NCI-H2029 (cell line): ENCODE measurements at places on chromosomes 12 and 14.

DNA sequence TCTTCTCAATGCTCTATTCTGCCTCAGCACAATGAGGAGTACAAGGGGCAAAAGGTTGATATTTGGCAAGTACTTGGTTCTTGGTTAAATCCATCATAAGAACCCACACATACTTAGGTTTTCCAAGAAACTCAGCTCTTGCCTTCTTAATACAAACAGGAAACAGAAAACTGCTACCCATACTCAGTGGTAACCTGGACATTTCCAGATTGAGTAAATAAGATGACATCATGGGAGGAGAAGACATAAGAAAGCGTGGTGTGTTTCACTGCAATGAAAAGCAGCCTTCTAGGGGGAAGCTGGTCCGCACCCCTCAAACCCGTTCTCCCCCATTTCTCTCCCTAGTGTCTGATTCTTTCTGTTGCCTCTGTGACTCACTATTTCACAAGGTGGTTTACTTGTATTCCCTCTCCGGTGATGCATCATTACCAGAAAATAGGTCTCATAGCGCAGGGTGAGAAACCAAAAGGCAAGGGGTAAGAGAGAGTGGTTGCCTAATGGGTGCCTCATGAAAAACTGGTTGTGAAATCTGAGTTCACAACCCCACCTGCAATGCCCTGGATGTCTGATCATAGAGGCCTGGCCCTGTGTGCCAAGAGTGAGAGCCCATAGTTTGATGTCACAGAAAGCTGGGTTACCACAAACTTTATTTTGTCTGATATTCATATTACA, 326.5 kb upstream of the TBX3 start:
- DNase-seq = no peak

- no peak for DNase-seq
Observed at GRCh38 chr14:31961896-31962295, 115.2 kb upstream of the ARHGAP5 start.

- peak; percentile 14 for DNase-seq
Observed at GRCh38 chr12:54370171-54370730, 6.0 kb upstream of the GPR84 start.

- no peak for DNase-seq
Observed at GRCh38 chr12:97560786-97561618, 98.4 kb downstream of the RMST start.

GRCh38 chr14:99730876-99731546, 46.9 kb downstream of the CYP46A1 start:
- DNase-seq = no peak

DNA sequence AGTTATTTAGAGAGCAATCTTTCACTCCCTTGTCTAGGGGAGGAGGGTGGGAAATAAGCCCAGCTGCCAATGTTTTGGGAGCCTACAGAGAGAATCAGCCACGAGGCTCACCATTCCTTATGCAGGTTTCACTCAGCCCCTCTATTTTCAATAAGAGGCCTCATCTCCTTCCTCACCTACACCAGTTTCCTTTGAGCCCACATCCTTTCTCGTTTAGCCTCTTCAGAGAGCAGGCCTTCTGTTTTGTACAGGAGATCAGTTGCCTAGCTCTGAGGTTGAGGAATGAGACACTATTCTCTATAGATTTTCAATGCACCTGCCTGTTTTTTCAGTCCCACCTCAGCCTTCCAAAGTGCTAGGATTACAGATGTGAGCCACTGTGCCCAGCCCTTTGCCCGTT, 17.9 kb downstream of the SNAPC1 start:
- no peak for DNase-seq

- DNase-seq = no peak
Observed at GRCh38 chr12:112998987-112999767, 20.9 kb downstream of the OAS2 start.

DNA sequence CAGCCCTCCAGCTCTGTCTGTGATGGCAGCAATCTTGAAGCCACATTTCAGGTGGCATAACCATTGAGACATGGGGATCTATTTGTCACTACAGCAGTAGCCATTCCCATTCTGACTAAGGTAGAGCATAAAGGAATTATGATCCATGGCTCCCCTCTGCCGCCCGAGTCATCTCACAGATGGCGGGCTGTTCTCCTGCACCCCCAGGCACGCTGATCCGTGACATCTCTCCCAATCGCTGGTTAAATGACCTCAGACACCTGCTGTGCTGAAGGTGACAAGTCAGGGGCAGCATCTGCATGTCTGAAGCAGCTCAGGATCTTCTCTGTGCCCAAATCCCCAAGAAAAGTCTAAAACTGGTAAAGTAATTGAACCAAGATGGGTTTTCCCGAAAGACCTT, 124.3 kb downstream of the ZFP36L1 start:
- DNase-seq = no peak

GRCh38 chr14:63174760-63175191, 29.5 kb upstream of the RHOJ start:
- DNase-seq = peak; percentile 7

DNA sequence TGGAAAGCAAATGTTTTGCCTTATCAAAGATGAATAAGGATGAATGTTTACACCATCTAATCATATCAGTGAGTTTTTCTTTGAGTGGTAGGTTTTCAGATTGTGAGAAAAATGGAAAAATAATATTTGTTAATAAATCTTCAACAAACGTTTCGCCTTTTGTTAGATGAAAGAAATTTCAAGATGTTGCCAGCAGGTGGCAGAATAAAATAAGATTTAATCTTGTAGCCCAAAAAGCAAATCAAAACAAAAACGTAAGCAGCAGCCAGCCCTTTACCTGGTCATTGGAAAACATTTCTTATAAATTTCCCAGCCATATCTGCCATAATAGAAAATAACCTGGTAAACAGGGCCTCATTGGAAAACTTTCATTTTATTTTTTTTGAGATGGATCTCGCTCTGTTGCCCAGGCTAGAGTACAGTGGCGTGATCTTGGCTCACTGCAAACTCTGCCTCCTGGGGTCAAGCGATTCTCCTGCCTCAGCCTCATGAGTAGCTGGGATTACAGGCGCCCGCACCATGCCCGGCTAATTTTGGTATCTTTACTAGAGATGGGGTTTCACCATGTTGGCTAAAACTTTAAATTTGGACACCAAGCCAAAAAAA, 15.4 kb upstream of the TMEM120B start:
- DNase-seq = peak; percentile 64

GRCh38 chr12:58044966-58045365, 103.6 kb downstream of the ATP23 start:
- DNase-seq = no peak

GRCh38 chr12:92468358-92469020, 234.3 kb upstream of the PLEKHG7 start:
- DNase-seq = no peak

DNA sequence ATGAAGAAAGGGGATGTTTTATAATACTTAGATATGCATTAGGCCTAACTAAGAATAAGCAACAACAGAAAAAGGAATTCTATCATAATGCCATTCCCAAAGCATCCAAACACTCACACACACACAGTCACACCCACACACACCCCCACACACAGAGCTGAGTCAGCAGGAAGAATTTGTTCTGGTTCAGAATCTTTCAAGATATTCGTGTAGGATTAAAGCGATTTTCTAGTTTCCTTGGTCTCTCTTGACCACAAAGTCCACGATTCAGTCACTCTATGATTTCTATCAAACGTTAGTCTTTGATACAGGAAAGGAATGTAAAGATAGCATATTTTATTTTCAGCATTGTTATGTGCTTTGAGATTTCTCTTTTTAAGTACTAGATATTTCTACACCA, 382.6 kb upstream of the DCN start:
- DNase-seq = no peak

GRCh38 chr12:130184404-130185090, 22.3 kb downstream of the FZD10 start:
- DNase-seq = no peak

DNA sequence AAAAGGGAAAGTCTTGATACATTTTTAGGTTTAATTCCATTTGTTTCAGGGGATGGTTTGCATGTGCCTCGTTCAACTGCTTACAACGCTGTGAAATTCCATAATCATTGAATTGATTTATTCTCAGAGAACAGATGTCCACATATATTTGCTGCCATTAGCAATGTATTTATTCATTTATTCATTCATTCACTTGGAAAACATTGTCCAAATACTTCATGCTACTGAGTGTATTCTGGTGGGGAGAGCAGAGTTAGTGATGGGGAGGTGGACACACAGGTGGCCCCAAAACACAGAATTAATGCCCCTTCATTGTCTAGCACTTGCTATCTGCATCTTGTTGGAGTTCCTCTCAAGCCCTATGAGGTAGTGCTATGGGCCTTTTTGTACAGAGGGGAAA, 141.2 kb upstream of the PARP11 start:
- no peak for DNase-seq

DNA sequence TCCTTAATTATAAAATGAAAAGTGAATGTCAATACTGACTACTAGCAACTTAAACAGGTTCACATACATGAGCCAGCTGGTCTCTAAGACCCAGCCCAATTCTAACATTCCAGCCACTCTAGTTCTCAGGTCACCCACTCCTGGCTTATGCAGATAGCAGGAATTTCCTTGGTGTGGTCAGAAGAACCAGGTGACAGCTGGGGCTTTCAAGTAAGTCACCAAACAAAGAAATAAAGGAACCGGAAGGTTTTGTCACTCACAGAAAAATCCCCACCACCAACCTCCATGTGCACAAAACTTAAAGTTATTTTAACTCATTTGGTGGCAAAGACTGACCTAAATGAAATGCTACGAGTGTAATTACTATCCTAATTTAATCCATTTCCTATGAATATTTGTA, 129.6 kb upstream of the CDKN3 start:
- DNase-seq = no peak

GRCh38 chr12:2410496-2410895, 357.7 kb downstream of the CACNA1C start:
- DNase-seq = no peak

GRCh38 chr14:63725786-63726460, 1.9 kb downstream of the SGPP1 start:
- no peak for DNase-seq

DNA sequence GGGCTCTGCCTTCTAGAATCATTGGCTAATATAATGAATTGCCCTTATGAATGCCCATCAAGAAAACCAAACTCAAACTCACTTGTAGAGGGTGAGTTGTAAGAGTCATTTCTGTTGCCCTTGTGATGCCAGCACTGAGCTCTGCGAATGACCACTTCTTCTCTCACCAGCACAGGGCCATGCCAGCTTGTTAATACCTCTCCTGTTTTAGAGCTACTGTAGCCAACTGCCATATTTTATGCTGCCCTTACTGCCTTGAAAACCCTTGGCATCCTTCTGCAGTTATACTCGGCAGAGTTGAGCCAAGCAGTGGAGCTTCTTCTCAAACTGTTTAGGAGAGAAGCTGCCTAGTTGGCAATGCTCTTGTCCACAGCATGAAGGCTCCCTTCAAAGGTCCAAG, 8.1 kb downstream of the KRT75 start:
- DNase-seq = no peak

GRCh38 chr14:23939607-23940326, 13.8 kb upstream of the DHRS4 start:
- no peak for DNase-seq

- no peak for DNase-seq
Observed at GRCh38 chr14:92936085-92936484, 13.1 kb downstream of the CHGA start.
